ENCODE measurements at places on chromosomes 12 and 14.

DNA sequence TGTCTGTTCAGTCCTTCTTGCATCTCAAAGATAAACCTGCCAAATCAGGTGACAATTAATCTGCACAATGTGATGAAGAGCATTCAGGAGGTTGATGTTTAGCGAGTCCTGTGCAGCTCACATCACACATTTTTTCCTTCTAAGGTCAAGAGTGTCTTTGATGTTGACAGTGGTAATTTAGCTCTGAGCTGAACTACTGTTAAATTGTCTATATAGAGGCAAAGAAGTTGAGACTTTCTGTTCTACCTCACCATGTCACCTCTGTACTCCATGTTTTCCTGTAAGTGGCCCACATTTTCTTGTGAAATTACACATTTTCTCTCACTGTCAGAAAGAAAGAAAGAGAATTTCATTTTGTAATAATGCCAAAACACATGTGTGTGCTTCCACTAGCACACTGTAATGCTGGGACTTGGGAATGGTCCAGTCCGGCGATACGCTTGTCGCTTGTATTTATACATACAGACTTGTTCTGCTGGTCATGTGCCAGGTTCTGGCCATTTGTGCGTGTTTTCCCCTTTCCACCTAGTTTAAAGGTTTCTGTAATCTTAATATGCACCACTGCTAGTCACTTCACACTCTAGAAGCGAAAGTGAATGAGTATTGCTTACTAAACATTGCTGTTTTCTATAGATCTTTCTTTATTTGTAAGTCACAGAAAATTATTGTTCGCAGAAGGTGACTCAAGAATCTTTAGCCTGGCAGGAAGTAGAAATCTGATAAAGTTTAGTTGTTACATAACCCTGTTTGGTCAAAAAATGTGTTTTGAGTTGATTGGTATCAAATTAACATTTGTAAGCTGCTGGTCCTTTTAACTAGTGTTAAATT, 328.9 kb downstream of the TMTC2 start:
- DNase-seq, result no peak

- DNase-seq, result no peak
Measured at GRCh38 chr14:73124180-73124894, 12.0 kb upstream of the PSEN1 start.

DNA sequence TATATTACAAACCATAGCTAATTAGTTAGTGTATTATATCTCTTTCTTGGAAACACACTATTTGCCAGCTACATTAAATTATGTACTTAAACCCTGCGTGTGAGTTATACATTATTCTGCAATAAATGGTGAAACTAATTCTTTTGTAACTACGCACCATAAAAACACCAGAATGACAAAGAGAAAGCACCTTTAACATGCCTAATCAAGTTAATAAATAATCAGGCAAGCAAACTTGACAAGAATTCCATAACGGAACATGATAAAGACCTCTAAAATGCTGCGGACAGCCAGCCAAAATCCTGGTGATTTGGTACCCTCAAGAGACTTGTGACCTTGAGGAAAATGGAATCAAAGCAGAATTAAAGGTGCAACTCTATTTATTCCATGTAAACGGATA, 375.3 kb upstream of the KITLG start:
- no peak for DNase-seq

GRCh38 chr12:97260786-97261185, 201.8 kb upstream of the RMST start:
- no peak for DNase-seq

DNA sequence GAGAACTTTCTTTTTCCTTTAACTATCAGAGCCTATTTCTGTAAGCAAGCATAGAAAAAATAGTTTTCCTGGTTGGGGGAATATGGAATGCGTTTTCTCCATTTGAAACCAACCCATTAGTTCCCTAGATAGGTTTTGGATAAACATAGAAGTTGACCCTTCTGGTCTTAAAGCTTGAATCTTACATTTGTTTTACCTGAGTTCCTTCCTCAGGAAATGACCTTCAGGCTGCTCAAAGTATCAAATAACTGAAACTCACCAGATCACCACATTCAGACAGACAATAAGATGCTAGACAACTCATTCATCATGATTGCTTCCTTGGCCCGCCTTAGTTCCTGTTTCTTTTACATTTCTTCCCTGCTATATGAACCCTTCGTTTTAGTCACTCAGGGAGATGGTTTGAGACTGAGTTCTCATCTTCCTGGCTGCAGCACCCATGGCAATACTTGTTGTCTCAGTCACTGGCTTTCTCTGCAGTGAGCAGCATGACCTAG, 52.2 kb downstream of the LRP6 start:
- DNase-seq, result no peak

DNA sequence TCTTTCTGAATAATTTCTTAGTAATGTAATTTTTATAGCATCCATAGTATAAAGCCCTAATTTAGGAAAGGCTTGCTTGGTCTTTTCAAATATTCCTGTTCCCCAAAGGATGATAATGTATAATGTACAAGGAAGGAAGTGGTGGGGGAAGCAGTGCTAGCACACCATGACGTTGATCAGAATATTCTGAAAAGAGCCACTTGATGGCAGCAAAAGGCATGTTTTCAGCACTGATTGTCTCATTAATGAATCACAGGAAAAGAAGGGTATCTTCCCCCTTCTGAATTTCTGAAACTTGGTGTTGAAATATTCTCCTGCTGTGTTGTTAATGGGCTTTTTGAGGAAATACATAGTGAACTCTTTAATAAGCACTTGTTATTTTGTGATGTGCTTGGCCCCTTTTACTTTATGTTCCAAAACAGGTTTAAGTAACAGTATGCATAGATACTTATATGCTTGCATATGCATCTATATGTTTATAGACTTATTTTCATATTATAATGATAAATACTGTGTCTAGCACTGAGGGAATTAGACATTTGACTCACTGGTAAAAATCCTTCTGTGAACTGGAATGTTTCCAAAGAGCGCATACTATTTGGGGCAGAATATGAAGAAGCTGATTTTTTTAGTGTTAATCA, 122.0 kb downstream of the TMEM117 start:
- DNase-seq, result peak; percentile 35

DNA sequence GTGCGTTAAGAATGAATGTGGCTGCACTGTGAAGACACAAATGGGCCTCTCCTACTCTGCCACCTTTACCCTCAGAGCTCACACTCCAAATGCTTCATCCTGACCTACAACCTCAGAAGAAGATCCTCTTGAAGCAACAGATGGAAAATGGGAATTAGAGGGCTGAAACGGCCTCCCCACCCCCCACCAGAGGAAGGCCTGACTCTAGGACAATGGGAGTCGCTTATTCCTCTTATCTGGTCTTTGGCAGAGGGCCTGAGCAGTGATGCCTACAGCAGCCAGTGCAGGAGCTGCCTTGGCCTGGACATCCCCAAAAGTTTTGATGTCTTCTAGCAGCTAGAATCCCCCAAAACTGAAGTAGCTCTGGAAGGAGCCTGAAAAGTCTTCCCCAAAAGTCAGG, 29.2 kb downstream of the BTBD7 start:
- no peak for DNase-seq

- peak; percentile 5 for DNase-seq
Measured at GRCh38 chr12:31524791-31525495, 66.0 kb downstream of the DENND5B start.

- DNase-seq, result no peak
Measured at GRCh38 chr12:54390176-54390667, 5.7 kb upstream of the ZNF385A start.

- DNase-seq, result no peak
Measured at GRCh38 chr12:81294325-81295190, 216.7 kb downstream of the ACSS3 start.

DNA sequence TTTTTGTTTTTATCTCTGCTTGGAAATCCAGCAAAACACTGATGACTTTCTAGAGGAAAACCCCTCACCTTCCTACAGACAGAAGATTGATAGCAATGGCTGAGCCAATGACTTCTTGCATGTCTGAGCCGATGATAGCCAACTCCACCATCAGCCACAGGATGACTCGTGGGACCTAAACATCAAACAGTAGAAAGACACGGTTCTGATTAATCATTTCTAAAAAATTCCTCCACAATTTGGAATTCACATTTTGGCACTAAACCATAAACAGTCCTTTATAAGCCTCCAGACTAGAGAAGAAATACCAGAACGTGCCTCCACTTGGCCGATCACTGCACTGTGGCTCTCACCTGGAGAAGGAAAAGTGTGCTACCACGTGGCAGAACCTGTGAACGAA, 25.9 kb downstream of the SLC11A2 start:
- DNase-seq, result no peak
